ENCODE measurements at places on chromosomes 6 and 20. TPM values are rescaled to one million over a fixed set of nuclear protein-coding genes. Genes with fewer than 3 reads are reported as not detected.

GRCh38 chr20:24996449-24997377 lies 4.2 kb upstream of the APMAP start:
- no peak for DNase-seq
- no peak overlapping the region for H3K27ac ChIP-seq
- no peaks in the 10 kb centered on the region for H3K27me3 ChIP-seq
- H3K36me3 ChIP-seq = peaks cover 5% of the 10 kb centered on the region
- H3K4me1 ChIP-seq = peaks cover 24% of the 10 kb centered on the region

GRCh38 chr20:36479938-36480337 lies 61.4 kb upstream of the MYL9 start:
- H3K4me3 ChIP-seq = no peak overlapping the region
- H3K27me3 ChIP-seq = no peaks in the 10 kb centered on the region
- H3K36me3 ChIP-seq = no peaks in the 10 kb centered on the region
- H3K4me1 ChIP-seq = peaks cover 9% of the 10 kb centered on the region

GRCh38 chr6:5813625-5814027 lies 193.1 kb downstream of the NRN1 start:
- H3K27me3 ChIP-seq = no peaks in the 10 kb centered on the region
- H3K4me3 ChIP-seq = peak overlapping the region; percentile 5
- DNase-seq = peak; percentile 33
- peak overlapping the region; percentile 2 for H3K27ac ChIP-seq
- peaks cover 2% of the 10 kb centered on the region for H3K36me3 ChIP-seq

DNA sequence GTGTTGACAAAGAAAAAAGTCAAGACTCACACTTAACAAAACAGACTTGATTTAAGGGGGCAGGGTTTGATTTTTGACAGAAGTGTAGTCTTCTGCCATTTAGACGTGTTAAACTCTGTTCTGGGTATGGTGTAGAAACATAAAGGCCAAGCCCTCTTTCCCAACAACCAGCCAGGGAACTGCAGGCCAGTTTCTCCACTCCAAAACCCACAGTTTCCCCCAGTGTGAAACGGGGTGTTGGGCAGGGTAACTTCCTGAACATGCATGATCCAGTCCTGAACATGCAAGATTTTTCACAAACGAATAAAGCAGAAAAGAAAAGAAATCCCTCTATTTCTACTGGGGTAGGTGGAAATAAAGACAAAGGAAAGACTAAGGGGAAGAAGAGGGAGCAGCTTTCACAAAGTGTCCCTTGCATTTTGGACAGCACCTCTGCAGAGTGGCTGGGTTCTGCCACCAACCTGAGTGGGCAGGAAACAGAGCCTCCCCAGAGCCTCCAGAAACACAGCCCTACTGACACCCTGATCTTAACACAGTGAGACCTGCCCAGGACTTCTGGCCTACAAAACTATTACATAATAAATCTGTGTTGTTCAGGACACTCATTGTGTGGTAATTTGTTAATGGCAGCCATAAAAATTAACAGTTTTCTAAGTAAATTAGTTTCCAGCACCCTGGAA lies 7.5 kb downstream of the APMAP start:
- H3K4me1 ChIP-seq = peaks cover 69% of the 10 kb centered on the region
- H3K27me3 ChIP-seq = no peaks in the 10 kb centered on the region
- DNase-seq = no peak
- no peak overlapping the region for H3K4me3 ChIP-seq
- no peak overlapping the region for H3K27ac ChIP-seq

GRCh38 chr6:35500782-35501181 lies 3.9 kb upstream of the TEAD3 start:
- no peak for DNase-seq
- no peak overlapping the region for H3K27ac ChIP-seq
- H3K4me1 ChIP-seq = peaks cover 4% of the 10 kb centered on the region
- peaks cover 3% of the 10 kb centered on the region for H3K36me3 ChIP-seq

DNA sequence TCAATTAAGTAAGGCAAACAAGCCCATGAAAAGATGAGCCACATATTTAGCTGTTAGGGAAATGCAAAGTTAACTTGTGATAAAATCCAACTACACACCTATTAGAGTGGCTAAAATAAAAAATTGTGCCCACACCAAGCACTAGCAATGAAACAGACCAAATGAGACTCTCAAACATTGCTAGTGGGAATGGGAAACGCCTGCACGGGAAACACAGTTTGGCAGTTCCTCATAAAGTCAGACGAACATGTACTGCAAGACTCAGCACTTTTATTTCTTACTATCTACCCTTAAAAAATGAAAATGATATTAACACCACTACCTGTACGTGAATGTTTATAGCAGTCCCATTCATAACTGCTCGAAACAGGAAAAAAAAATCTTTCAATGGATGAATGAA lies 392.1 kb upstream of the NOX3 start:
- H3K4me3 ChIP-seq = no peak overlapping the region
- H3K27ac ChIP-seq = no peak overlapping the region

DNA sequence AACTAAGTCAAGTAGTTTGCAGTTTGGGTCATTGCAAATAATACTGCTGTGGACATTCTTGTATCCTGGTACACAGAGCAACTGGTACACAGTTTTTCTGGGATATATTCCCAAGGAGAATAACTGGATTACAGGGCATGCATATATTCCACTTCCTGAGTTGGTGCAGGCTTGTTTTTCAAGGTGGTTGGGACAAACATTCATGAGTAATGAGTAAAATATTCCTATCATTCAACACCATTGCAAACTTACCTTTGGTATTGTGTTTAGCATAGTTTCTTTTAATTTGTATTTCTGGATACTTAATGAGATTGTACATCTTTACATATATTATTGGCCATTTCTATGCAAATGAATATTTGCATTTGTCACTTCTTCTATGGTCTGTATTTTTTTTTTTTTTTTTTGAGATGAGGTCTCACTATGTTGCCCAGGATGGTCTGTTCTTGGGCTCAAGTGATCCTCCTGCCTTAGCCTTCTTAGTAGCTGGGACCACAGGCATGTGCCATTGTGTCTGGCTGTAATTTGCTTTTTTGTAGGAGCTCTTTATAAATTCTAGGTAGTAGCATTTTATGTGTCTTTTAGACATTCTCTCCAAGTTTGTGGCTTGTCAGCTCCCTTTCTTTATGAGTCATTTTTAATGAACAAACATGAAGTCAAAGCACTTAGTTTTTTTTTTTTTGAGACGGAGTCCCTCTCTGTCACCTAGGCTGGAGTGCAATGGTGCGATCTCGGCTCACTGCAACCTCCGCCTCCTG lies 158.7 kb downstream of the SOX4 start:
- H3K27ac ChIP-seq = no peak overlapping the region
- no peak for DNase-seq
- H3K4me1 ChIP-seq = peaks cover 4% of the 10 kb centered on the region
- H3K36me3 ChIP-seq = no peaks in the 10 kb centered on the region

- H3K27ac ChIP-seq = no peak overlapping the region
- H3K4me3 ChIP-seq = no peak overlapping the region
- H3K36me3 ChIP-seq = no peaks in the 10 kb centered on the region
- peaks cover 14% of the 10 kb centered on the region for H3K27me3 ChIP-seq
These were observed 118.9 kb upstream of the SSTR4 start for GRCh38 chr20:22916021-22916842.

DNA sequence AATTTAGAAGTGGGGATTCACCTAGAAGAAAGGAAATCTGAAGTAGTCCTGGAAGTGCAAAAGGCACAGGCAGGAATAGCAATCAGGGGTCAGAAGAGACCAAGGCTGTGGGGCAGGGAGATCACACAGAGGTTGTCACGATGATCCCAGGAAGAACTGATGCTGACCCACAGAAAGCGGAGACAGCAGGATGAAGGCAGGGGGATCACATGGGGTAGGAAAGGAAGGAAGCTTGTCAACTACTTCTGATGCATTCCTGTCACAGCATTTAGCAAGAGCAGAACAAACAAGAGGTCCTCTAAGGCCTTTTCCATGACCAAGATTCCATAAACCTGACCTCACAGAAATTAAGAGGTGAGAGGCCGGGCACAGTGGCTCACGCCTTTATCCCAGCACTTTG lies 79.1 kb downstream of the SLC23A2 start:
- no peaks in the 10 kb centered on the region for H3K27me3 ChIP-seq
- no peaks in the 10 kb centered on the region for H3K36me3 ChIP-seq
- H3K4me1 ChIP-seq = peaks cover 3% of the 10 kb centered on the region
- H3K27ac ChIP-seq = no peak overlapping the region

DNA sequence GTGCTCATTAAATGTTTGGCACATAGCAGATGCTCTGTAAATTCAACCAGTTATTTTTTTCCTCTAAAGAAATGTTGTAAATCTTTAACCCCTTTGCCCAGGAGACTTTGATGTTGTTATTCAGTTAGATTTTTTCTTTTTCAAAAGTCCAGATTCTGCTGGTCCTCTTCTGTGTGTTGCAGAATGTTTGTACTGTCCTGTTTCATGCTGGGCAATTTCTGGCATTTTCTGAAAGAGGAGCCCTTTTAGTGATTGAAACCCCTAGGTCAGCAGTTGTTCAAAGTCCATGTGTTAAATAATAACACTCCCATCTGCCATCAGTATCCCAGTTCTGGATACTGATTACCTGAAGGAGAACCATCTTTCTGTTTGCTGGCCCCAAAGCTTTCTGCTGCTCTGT lies 1.3 kb upstream of the SLC17A1 start:
- H3K4me1 ChIP-seq = no peaks in the 10 kb centered on the region
- H3K27me3 ChIP-seq = peaks cover 13% of the 10 kb centered on the region
- H3K27ac ChIP-seq = no peak overlapping the region
- DNase-seq = no peak
- no peak overlapping the region for H3K4me3 ChIP-seq

DNA sequence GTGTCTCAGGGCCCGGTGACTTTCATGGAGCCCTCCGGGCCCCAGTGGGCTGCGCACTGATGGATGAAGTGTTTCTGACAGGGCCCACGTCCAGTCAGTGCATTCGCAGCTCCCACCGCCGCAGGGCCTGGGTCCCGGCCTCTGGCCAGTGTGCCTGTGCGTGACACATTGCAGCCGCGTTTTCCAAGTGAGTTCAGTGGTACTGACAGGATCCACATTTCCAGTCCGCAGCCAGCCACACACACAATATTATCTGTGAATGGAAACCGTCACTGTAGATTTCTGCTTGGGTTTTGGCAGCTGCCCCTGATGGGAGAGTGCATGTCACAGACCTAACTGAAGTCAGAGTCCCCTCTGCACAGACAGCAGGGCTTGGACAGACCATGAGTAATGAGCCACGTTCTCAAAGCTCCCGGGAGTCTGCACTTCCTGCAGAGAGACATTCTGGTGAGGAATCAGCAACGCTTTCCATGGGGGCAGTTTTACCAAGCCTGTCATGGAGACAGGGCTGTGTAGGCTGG lies 171.4 kb downstream of the MYLK4 start:
- no peak overlapping the region for H3K27ac ChIP-seq
- H3K36me3 ChIP-seq = no peaks in the 10 kb centered on the region
- H3K4me3 ChIP-seq = no peak overlapping the region
- peaks cover 43% of the 10 kb centered on the region for H3K27me3 ChIP-seq
- DNase-seq = no peak

DNA sequence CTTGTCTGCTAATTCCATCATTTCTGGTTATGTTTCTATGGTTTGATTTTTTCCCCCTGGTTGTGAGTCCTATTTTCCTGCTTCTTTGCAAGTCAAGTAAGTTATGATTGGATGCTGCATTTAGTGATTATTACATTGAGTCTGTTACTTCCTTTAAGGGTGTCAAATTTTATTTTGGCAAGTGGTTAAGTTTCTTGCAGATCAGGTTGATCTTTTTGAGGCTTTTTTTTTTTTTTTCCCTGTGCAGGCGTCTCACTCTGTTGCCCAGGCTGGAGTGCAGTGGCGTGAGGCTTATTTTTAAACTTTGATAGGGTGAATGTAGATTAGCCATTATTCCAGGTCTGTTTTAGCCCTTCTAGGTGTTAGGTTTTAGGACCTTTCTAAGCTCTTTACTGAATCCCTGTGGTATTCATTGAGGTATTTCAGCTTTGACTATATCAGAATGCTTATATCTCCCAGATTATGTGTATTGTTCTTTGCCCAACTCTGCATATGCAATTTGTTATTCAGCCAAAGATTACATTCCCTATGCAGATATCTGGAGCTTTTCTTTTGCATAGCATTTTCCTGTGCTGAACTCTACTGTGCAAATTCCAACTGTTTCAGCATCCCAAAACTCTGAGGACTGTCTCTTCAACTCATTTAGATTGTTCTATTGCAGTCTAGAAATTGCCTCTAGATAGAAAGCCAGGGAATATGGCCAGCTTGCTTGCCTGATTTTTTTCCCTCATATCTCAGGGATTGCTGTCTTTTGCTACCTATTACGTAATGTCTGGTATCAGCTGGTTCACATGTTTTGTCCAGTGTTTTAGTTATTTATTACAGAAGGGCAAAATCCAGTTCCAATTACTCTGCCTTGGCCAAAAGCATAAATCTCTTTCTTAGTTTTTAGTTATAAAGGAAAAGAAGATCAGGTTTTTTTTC lies 113.3 kb downstream of the AFG1L start:
- H3K27ac ChIP-seq = no peak overlapping the region
- DNase-seq = no peak
- H3K4me1 ChIP-seq = no peaks in the 10 kb centered on the region

DNA sequence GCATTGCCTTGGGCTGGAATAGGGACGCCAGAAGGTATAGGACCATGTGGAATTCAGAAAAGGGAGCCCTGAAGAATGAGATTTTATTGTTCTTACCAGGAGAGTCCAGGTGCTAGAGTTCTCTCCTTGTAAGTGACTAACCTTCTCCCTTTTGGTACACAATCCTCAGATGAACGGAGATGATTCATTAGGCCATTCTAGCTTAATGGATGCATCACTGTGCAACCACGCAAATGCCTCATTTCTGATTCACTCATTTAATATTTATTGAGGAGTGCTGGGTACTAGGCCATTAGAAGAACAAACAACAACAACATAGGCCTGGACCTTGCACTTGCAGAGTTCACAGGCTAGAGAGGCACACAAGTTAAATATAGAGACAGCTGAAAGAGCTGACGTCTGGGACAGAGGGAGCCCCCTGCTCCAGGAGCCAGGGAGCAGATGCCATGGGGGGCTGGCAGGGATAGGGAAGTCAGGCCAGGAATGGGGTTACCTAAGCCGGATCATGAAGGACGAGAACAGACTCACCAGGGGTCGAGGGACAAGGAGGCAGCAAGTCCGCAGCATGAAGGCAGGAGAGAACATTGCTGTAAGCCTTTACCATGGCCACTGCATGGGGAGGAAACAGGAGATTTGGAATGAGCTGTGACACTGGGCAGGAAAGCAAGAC lies 179.5 kb upstream of the AKAP12 start:
- no peak overlapping the region for H3K27ac ChIP-seq
- peaks cover 30% of the 10 kb centered on the region for H3K36me3 ChIP-seq
- no peaks in the 10 kb centered on the region for H3K27me3 ChIP-seq
- H3K4me3 ChIP-seq = no peak overlapping the region

- H3K4me1 ChIP-seq = peaks cover 1% of the 10 kb centered on the region
- H3K27me3 ChIP-seq = peaks cover 12% of the 10 kb centered on the region
- H3K36me3 ChIP-seq = no peaks in the 10 kb centered on the region
These were observed 39.9 kb upstream of the SNRPB2 start for GRCh38 chr20:16689906-16690305.

- no peak overlapping the region for H3K4me3 ChIP-seq
- no peak for DNase-seq
- no peak overlapping the region for H3K27ac ChIP-seq
- H3K4me1 ChIP-seq = peaks cover 17% of the 10 kb centered on the region
- peaks cover 8% of the 10 kb centered on the region for H3K36me3 ChIP-seq
These were observed 54.3 kb upstream of the GMPR start for GRCh38 chr6:16184129-16184528.

LINC00237 gene
- total RNA-seq = not detected

TSBP1 gene
- total RNA-seq = not detected

FKBP1C gene
- total RNA-seq = 1.5 TPM

ARHGAP18 gene
- total RNA-seq = 8.9 TPM

RANBP9 gene
- total RNA-seq = 56.5 TPM

SLC22A1 gene
- total RNA-seq = not detected
